ENCODE measurements at places on chromosomes 12 and 14. TPM values are rescaled to one million over a fixed set of nuclear protein-coding genes. Genes with fewer than 3 reads are reported as not detected.

- peaks cover 18% of the 10 kb centered on the region for H3K4me1 ChIP-seq
- peak overlapping the region; percentile 26 for H3K4me3 ChIP-seq
- peak overlapping the region; percentile 40 for H3K27ac ChIP-seq
- no peaks in the 10 kb centered on the region for H3K27me3 ChIP-seq
These were observed 470.8 kb downstream of the NELL2 start for GRCh38 chr12:44405297-44405696.

- H3K4me3 ChIP-seq, result no peak overlapping the region
- H3K4me1 ChIP-seq, result no peaks in the 10 kb centered on the region
- no peak for DNase-seq
- no peaks in the 10 kb centered on the region for H3K27me3 ChIP-seq
These were observed 13.4 kb downstream of the ISM2 start for GRCh38 chr14:77485256-77485655.

DNA sequence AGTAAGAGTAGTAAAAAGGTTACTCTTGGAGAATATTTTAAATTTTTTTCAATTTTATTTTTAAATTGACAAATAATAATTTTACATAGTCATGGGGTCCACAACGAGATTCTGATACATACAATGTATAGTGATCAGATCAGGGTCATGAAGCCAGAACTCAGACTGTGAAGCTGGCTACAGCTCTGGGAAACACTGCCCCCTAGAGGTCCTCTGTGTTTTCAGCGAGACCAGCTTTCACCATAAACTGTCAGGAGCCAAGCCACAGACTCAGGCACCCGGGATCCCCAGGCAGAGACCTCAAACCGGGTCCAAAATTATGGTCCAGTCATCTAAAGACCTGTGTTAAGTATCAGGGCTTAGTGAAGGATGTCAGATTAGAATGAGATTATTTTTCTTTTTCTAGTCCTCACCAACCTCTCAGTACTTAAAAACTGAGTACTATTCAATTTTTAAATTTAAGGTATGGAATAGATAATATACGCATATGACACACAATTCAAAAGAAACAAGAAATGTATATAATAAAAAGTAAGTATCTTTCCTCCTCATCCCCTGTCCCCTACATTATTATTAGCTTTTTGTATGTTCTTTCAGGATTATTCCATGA is 397.1 kb downstream of the MDGA2 start:
- no peak overlapping the region for H3K4me3 ChIP-seq
- DNase-seq, result peak; percentile 80
- H3K27me3 ChIP-seq, result no peaks in the 10 kb centered on the region
- no peak overlapping the region for H3K27ac ChIP-seq

GRCh38 chr12:81261508-81262207 is 183.8 kb downstream of the ACSS3 start:
- H3K27ac ChIP-seq, result no peak overlapping the region
- DNase-seq, result peak; percentile 33
- H3K4me3 ChIP-seq, result no peak overlapping the region
- H3K36me3 ChIP-seq, result no peaks in the 10 kb centered on the region

- DNase-seq, result no peak
- H3K36me3 ChIP-seq, result no peaks in the 10 kb centered on the region
- H3K27ac ChIP-seq, result no peak overlapping the region
- H3K4me1 ChIP-seq, result no peaks in the 10 kb centered on the region
- no peaks in the 10 kb centered on the region for H3K27me3 ChIP-seq
- no peak overlapping the region for H3K4me3 ChIP-seq
These were observed 11.1 kb upstream of the GALNT9 start for GRCh38 chr12:132340266-132341035.

DNA sequence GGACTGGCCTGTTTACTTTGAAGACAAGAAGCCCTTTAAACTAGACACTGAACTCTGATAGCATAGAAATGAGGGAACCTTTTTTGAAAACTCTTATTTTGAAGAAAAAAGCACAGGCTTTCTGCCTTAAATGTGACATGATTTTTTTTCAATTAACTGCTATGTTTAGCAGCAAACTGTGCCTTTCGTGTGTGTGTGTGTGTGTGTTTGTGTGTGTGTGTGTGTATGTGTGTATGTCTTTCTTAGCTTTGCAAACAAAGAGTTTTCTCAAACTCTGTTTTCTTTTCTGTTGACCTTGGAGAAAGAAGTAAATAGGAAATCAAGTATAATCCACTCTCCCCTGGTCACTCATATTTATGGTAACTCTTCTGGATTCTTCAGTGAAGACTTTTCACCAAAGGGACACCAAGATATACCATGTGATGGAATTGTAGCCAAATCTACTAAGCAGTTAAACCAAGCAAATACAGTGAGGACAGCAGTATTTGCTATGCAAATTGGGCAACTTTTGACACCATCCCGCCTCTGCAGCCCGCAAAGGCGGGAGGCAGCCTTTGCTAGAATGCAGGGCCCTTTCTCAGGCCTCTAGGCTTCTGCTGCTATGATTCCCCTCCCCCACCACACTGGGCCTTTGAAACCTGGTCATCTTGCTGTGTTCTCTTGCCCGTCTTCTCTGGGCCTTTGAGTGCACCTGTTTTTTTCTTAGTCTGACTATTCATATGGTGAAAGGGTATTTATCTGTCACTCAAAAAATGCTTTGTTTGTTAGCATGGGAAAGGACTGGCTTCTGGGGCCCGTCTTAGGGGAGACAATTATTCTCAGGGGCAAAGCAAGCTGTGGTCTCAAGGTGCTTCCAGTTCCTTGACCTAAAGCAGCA is 107.9 kb downstream of the MYRFL start:
- peak; percentile 89 for DNase-seq
- peaks cover 7% of the 10 kb centered on the region for H3K36me3 ChIP-seq
- H3K27ac ChIP-seq, result peak overlapping the region; percentile 97
- peaks cover 46% of the 10 kb centered on the region for H3K4me1 ChIP-seq
- H3K27me3 ChIP-seq, result no peaks in the 10 kb centered on the region

- H3K27me3 ChIP-seq, result no peaks in the 10 kb centered on the region
- H3K4me3 ChIP-seq, result no peak overlapping the region
- H3K36me3 ChIP-seq, result peaks cover 8% of the 10 kb centered on the region
- H3K4me1 ChIP-seq, result peaks cover 11% of the 10 kb centered on the region
These were observed 53.5 kb downstream of the NUAK1 start for GRCh38 chr12:106085213-106085612.

DNA sequence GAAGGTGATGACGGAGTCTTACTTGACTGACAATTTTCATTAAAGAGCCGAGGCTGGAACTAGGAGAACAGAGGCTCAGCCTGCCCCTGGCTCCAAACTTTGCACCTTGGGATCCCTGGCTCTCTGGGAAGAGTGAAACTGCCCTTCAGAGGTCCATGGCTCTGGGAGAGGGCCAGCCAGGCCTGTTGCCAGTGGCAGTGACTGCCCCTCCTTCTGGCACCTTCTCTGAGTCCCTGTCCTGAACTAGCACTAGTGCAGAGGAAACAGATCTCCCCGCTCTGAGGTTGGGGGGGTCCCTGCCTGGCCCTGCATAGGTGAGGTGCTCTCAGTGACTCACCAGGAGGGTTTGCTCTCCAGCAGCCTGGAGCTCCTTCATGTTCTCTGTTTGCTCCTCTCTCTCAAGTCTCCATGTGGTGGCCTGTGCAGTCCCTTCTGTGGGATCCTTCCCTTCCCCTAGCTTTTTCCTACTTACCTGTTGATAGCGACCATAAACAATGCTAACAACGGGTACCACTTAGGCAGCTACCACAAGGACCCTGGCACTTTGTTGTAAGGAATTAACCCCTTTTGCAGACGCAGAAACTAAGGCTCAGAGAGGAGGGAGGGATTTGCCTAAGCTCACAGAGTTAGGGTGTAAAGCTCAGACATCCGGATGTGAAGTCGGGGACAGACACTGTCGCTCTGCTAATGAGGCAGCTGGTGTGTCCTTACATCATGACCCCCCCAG is 22.4 kb downstream of the FAM222A start:
- H3K27me3 ChIP-seq, result no peaks in the 10 kb centered on the region
- DNase-seq, result no peak
- H3K4me3 ChIP-seq, result no peak overlapping the region
- peaks cover 19% of the 10 kb centered on the region for H3K4me1 ChIP-seq

GRCh38 chr14:44952391-44953110 is 9.2 kb downstream of the KLHL28 start:
- no peak for DNase-seq
- H3K4me1 ChIP-seq, result no peaks in the 10 kb centered on the region
- no peak overlapping the region for H3K27ac ChIP-seq
- H3K27me3 ChIP-seq, result no peaks in the 10 kb centered on the region
- H3K36me3 ChIP-seq, result no peaks in the 10 kb centered on the region

DNA sequence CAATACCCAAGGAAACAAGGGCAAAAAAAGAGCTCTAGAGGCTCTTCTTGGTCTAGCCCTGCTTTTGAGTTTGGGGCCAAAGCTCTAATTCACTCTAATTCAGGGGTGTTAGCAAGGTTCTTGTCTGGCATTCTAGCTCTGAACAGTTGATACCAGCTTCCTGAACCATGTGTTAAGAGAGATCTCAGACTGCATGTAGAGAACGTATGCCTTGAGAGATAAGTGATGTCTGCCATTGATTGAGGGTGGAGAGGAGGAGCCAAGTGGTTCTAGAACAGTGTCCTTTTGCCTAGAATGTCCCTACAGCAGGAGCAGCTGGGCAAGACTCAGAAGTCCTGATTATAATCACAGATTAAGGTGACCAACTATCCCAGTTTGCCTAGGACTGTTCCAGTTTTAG is 18.2 kb upstream of the POC1B start:
- no peak for DNase-seq
- H3K4me1 ChIP-seq, result no peaks in the 10 kb centered on the region
- H3K27ac ChIP-seq, result no peak overlapping the region
- H3K4me3 ChIP-seq, result no peak overlapping the region

DNA sequence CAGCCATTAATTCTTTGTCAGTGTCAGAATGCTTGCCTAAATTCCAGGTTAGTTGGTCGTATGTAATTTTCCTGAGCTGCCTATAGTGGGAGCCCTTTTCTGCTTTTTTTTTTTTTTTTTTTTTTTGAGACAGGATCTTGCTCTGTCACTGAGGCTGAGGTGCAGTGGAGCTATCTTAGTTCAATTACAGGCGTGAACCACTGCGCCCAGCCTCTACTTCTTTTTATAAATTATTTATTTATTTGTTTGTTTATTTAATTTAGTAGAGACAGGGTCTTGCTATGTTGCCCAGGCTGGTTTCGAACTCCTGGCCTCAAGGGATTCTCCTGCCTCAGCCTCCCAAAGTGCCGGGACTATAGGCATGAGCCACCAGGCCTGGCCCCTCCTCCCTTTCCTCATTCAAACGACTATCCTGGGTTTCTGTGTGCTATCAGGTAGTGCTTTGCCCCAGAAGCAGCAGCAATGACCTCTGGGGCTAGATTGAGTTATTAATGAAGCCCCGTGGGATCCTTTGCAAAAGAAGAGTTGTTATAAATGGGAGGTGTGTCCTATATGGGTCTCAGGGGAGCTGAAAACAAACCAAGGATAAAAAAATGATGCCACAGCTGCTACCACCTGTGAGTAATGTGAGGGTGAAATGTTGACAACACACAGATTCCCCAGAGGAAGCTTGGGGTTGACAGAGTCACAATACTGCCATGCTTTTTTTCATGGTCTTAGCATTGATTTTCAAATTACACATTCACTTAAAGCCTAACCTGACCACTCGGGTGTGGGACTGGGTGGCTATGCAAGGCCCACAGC is 34.6 kb upstream of the NFKBIA start:
- DNase-seq, result peak; percentile 57
- H3K4me1 ChIP-seq, result no peaks in the 10 kb centered on the region
- no peaks in the 10 kb centered on the region for H3K27me3 ChIP-seq
- no peak overlapping the region for H3K27ac ChIP-seq
- no peaks in the 10 kb centered on the region for H3K36me3 ChIP-seq

DNA sequence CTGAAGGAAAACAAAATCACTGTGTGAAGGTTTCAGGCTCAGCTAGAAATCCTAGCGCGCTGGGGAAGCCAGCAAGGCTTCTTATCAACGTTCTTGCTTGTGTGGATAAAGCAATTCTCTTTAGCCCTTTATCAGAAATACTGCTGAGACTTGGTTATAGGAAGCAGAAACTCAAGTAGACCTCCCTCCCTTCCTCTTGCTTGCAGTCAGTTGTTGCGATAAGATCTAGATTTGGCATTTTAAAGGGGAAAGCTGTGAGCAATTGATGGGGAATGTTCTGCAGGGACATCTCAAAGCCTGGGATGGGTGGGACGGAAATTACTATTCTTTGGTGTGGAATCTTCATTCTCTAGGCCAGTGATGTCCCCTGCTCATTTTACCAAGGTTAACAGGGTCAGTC is 76.4 kb upstream of the ANO4 start:
- no peak overlapping the region for H3K27ac ChIP-seq
- H3K4me1 ChIP-seq, result 0 out of 2 replicates have a peak, but pooled peaks cover 10% of the 10 kb centered on the region
- peaks cover 60% of the 10 kb centered on the region for H3K27me3 ChIP-seq
- DNase-seq, result no peak

GRCh38 chr14:73173092-73173735 is 36.9 kb downstream of the PSEN1 start:
- H3K4me3 ChIP-seq, result no peak overlapping the region
- H3K27ac ChIP-seq, result no peak overlapping the region
- no peaks in the 10 kb centered on the region for H3K36me3 ChIP-seq
- peak; percentile 37 for DNase-seq

Gene KLRB1
- not detected for polyA plus RNA-seq

Gene PRB2
- polyA plus RNA-seq, result not detected

Gene AQP5
- polyA plus RNA-seq, result 1.1 TPM

Gene CISTR
- not detected for polyA plus RNA-seq

Gene KITLG
- 2.5 TPM for polyA plus RNA-seq
